ENCODE measurements at places on chromosomes 4 and X. TPM values are rescaled to one million over a fixed set of nuclear protein-coding genes. Genes with fewer than 3 reads are reported as not detected.

The TBC1D8B gene
- 0.87 TPM for total RNA-seq

The SYN1 gene
- total RNA-seq = 11.9 TPM

The ZNF732 gene
- not detected for total RNA-seq

GRCh38 chr4:126544276-126544675 lies 1088.5 kb upstream of the INTU start:
- DNase-seq = no peak

GRCh38 chr4:20618731-20619130 lies 81.5 kb upstream of the PACRGL start:
- no peak for DNase-seq

GRCh38 chrX:109372716-109373115 lies 109.2 kb downstream of the GUCY2F start:
- no peak for DNase-seq

The SUPT20HL2 gene
- total RNA-seq = not detected

The FAM9C gene
- 0.30 TPM for total RNA-seq

- DNase-seq = no peak
These were observed 48.8 kb downstream of the IGFBP7 start for GRCh38 chr4:57061395-57061794.

The MYOZ2 gene
- total RNA-seq = 993 TPM

The WDR17 gene
- 0.37 TPM for total RNA-seq

GRCh38 chr4:158371158-158371557 lies 150.5 kb upstream of the RXFP1 start:
- DNase-seq = no peak

The DNAAF6 gene
- total RNA-seq = not detected

DNA sequence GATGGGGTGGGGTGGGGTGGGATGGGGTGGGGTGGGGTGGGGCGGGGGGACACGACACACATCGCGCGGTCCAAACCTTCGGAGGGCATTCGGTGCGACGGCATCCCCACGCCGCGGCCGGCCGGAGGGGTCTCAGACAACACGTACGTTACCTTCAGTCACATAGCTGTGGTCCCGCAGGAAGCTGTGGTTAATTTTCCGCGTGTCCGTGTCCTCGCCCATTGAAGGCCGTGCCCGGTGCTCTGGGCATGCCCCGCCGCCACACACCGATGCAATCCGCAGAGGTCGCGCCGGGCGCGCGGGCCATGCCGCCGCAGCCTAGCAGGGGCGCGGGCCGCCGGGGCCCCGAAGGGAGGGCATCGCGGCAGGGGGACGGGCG lies 417 bp downstream of the PPP2R2C start:
- no peak for DNase-seq

DNA sequence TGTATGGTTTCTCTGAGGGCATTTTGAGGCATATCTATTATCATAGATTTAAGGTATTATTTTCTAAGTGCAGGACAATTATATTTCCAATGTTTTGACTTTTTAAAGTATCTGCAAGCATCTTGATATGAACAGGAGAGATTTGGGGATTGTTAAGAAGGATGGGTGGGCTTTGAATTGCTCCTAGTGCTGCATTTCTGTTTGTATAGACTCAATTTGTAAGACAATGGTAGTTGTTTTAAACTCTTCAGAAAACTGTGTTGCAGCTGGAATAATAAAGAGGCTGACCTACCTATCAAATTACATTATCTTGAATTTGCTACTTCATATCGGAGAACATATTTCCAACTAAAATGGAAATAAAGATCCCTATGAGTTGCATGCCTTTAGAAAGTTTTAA lies 570.3 kb downstream of the ADGRL3 start:
- no peak for DNase-seq

- DNase-seq = no peak
These were observed 233.9 kb upstream of the CXXC4 start for GRCh38 chr4:104728380-104729122.

- DNase-seq = no peak
These were observed 457 bp downstream of the TFE3 start for GRCh38 chrX:49042581-49043219.

The C4orf36 gene
- total RNA-seq = 1.5 TPM

DNA sequence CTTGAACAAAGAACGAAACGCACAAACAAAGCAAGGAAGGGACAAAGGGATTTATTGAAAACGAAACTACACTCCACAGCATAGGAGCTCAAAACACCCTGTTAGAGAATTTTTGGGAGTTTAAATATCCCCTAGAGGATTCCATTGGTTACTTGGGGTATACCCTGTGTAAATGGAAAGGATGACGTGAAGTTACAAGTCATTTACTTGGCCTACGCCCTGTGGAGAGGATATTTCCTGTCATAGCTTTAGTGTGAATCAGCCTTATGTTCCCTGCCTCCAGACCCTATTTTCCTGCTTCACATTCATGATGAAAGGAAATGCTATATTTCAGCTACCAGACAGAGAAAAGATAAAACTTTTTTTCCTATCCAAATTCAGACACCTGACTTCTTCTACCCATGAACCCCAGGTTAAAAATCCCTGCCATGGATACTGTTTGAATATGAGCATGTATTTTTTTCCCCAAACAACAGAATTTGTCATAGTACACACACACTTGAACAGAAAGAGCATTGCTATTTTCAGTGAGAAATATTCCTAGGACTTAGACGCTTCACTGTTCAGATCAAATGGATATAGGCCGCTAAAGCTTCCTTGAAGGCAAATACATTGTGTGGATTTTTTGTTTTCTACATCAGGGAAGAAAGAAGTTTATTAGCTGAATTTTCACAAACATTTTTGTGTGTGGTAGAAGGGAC lies 20.4 kb downstream of the PIN4 start:
- DNase-seq = no peak

DNA sequence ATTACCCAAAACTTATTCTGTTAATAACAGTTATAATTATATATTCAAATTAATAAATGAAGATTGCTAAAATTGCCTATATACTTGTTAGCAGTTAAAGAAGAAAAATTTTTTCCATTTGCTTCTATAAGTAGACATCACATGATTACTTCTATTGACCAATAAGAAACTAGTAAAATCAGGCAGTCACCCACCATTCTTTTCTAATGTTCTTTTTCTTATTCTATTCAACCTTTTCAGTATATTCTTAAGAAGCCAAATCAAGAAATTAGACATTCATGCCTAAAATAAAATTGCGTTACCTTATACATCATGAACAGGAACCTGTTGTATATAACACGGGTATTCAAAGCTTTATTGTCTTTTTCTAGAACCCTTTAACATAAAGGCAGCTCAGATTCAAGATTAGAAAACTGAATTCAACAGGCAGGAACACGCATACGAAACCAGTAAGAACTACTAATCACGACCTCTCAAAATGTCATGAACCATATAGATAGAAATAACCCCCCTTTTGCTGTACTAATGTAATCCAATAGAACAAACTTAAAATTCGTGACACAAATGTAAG lies 568.1 kb upstream of the DIPK2B start:
- no peak for DNase-seq

GRCh38 chr4:65943076-65943475 lies 272.8 kb upstream of the EPHA5 start:
- no peak for DNase-seq

DNA sequence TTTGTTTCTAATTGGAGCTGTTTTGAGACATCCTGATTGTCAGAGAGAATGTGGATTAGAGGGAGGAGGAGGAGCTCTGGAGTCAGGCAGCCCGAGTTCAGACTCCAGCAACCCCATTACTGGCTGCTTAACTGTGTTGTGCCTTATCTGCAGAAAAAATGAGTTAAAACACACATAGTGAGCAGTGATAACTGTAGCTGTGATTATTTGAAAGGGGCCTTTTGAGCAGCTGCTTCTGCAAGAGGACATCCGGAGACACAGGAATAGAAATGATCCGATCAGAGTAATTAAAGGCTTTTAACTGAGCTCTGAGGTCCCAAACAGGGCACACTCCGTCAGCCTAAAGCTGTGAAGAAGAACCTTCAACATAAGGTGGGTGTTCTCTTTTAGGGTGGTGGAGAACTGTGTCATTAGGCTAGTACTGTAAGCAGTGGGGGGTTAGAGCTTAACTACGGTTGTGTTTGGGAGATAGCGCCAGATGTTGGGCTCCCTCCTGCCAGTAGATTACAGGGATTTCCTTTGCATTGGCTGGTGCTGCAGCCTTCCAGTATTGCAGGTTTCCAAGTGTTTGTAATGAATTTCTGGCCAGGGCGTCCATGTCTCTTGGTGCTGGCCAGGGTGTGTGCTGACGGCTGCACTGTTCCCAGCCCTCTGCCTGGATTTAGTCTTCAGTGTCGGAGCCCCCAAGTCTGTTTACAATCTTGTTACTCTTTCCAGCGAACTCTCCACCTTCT lies 24.3 kb downstream of the ADD1 start:
- peak; percentile 43 for DNase-seq

DNA sequence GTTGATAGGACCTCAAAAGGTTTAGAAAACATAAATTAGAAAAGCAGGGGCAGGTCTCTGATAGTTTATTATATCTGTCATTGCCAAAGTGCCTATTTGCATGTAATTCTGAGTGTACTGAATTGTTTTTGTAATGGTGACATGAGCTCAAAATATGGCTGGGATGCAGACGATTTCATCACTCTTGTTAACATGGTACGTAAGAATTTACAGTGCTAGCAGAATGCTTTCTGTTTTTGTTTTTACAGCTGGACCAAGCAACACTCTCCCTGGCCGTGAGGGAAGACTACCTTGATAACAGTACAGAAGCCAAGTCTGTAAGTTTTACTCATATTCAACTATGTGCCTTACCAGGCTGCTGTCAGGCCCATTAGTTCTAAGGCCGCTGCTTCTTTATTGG lies 58.1 kb downstream of the PHEX start:
- no peak for DNase-seq

GRCh38 chr4:57148831-57149505 lies 38.8 kb upstream of the IGFBP7 start:
- no peak for DNase-seq

- DNase-seq = no peak
These were observed 253.9 kb downstream of the OPHN1 start for GRCh38 chrX:68179355-68179754.

The USP17L29 gene
- total RNA-seq = not detected

The CYBB gene
- 7.0 TPM for total RNA-seq

- peak; percentile 51 for DNase-seq
These were observed 96.2 kb downstream of the SOWAHB start for GRCh38 chr4:76801621-76802235.

The COL4A6 gene
- total RNA-seq = 10.2 TPM

DNA sequence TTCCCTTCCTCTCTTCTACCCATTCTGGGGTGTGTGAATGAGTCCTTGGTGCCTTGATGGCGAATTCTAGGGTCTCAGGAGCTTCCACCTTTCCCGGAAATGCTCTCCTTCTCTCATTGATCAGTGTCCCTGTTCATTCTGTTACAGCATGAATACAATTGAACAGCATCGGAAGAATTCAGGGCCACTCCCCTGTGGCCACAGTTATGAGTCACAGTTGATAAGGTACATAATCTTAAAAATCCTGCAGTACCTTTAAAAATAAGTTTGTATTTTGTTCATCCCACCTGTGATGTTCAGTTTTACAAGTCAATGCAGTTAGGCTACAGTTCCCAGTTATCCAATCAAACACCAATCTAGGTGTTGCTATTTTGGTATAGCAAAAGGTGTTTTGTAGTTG lies 47.3 kb upstream of the FAM9A start:
- no peak for DNase-seq

GRCh38 chrX:18945483-18945882 lies 38.4 kb downstream of the PHKA2 start:
- no peak for DNase-seq
